ENCODE measurements at places on chromosomes 1 and 21.

DNA sequence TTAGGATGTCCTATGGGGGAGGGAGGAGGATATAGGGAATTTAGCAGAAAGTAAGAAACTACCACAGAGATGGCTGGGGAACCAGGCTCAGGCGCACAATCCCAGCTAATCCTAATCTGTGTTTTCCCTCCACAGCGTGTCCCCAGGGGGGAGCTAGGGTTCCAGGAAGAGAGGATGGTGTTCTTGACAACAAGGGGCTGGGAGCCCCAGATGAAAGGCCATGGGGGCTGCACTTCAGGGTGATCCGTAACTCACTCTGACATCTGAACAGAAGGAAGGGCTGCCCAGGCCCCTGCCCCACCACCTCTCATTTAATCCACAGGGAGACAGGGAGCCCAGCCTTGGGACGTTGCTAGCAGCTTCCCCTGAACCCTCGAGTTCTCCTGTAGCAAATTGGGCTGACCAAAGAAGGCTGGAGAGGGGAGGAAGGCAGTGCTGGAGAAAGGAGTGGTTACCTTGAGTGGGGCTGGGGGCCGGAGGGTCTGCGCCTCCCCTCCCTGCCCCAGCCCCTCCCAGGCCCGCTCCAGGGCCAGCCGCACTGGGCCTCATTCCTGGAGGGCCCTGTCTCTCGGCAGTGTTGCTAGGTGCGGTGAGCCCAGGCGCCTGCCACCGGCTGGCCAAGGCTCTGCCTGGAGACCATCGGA lies 131.7 kb downstream of the TMEM53 start:
- no peak for DNase-seq

GRCh38 chr1:240190881-240191401 lies 99.3 kb downstream of the FMN2 start:
- no peak for DNase-seq

GRCh38 chr1:234614081-234614489 lies 4.1 kb upstream of the IRF2BP2 start:
- DNase-seq: no peak

GRCh38 chr1:230701895-230702768 lies 11.8 kb downstream of the AGT start:
- DNase-seq: no peak

DNA sequence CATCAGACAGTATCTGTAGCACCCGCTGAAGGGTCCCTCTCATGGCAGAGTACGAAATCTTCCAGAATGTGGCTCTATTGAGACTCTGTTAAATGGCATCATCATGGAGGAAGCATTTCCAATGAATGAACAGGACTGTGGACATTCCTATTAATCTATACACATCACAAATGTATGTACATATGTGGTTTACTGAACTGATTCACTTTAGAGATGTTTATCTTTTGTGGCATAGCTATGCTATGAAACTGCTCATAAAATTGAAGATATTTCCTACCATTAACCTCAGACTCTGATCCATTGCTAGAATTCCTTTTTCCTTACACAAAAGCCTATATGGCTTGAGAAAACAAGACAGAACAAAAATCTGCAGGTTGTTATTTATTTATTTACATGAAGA lies 259.6 kb upstream of the RRP15 start:
- no peak for DNase-seq

GRCh38 chr21:36569511-36569910 lies 89.6 kb upstream of the CLDN14 start:
- no peak for DNase-seq

GRCh38 chr1:1960480-1961196 lies 41.6 kb upstream of the TMEM52 start:
- DNase-seq: no peak

DNA sequence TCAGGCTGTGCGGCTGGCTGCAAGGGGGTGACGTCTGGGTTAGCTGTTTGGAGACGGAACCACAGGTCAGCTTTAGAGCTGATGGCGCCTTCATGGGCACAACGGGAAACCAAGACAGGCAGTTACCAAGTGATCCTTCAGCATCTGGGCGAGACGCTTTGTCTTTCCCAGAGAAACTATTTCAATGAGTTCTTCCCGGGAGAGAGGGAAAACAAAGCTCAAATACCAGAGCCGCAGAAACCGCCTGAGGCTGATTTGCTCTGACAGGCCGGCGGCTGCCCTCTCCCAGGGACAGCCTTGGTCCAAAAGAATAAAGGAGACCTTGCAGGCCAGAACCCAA lies 76.5 kb downstream of the CD58 start:
- no peak for DNase-seq

All from T-helper 1 cell (primary cell).